NCI-H526 (cell line): ENCODE measurements at places on chromosomes 13 and 19.

- no peak for DNase-seq
These were observed 387.2 kb downstream of the GPC5 start for GRCh38 chr13:91785431-91786119.

GRCh38 chr13:77599351-77599750 lies 63.8 kb downstream of the SCEL start:
- DNase-seq = no peak

- peak; percentile 63 for DNase-seq
These were observed 231.8 kb downstream of the SHISA2 start for GRCh38 chr13:25819856-25820530.

- DNase-seq = no peak
These were observed 38.7 kb downstream of the IGFL2 start for GRCh38 chr19:46186717-46187101.

DNA sequence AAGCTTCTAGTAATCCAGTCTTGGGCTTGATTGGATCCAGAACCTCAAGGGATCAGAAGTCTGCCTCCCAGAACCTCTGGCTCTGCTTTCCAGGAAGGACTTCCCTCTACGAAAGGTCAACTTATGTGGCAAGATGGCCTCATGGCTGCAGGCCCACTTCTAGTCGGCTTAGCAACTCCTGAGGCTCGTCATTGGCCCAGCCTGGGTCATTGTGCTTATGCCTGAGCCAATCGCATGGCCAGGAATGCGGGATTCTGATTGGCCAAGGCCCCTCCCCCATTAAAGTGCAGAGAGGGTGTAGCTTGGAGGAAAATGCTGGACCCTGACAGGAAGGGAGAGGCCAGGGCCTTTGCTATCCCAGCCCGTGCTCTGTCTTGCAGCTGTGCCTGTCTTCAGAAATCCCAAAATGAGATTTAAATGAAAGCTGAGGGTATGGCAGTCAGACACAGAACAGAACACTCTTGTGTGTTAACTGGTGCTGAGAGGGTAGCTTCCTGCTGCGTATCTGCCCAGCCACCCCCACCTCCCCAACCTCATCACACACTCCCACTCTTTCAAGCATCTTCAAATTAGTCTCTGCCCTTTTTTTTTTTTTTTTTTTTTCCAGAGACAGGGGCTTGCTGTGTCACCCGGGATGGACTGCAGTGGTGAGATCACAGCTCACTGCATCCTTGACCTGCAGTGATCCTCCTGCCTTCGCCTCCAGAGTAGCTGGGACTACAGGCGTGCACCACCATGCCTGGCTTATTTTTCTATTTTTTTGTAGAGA lies 5.5 kb upstream of the CCNE1 start:
- no peak for DNase-seq

- no peak for DNase-seq
These were observed 11.4 kb upstream of the KRTDAP start for GRCh38 chr19:35501684-35502083.

- DNase-seq = no peak
These were observed 7.0 kb downstream of the CRYL1 start for GRCh38 chr13:20518660-20519100.

DNA sequence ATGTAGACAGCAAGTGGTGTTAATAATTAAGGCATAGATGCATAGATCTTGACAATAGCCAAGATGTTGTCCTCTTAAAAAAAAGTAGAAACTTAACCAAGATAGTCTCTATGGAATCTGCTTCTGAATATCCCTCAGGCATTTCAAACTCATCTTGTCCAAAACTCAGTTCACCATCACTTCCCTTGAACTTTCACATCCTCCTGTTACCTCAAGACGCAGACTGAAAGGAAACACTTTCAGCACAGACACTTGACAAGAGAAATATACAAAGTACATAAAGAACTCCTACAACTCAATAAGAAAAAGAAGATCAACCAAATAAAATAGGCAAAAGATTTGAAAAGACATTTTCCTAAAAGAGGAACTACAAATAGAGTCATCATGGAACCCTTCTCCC lies 451.1 kb downstream of the FOXO1 start:
- no peak for DNase-seq

DNA sequence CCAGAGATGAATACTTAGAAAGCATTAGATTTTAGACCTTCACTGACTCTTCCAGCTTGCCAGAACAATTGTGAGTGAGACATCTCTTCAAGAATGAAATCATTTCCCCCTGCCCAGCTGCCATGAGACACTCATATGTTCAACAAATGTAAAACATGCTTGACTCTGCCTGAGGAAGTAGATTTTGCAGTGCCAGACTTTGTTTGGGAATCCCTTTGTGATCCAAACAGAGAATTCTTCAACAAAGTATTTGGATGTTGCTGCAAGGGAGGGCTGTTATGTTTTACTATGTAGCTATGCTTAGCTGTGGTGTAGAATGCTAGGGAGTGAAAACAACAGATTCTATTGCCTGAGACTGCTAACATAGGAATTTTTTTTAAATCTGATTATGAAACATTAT lies 416.4 kb downstream of the DCT start:
- no peak for DNase-seq

GRCh38 chr19:532561-533363 lies 1.2 kb downstream of the CDC34 start:
- no peak for DNase-seq

DNA sequence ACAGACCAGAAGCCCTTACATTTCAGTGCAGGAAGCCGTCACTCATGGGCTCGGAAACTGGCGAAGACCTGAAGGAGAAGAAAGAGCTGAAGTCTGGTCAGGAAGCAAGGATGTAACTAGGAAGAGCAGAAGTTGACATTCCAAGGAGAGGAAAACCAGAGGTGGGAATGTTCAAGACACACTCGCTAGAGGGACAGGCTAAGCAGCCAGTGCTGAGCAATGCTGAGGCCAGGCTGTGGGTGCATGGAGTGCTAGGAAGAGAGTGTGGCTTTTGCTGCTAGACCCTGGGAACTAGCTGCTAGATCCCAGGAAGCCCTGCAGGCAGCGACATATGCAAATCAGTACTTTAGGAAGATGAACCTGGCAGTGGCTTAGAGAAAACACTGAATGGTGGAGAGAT lies 12.1 kb upstream of the URAD start:
- DNase-seq = peak; percentile 82

DNA sequence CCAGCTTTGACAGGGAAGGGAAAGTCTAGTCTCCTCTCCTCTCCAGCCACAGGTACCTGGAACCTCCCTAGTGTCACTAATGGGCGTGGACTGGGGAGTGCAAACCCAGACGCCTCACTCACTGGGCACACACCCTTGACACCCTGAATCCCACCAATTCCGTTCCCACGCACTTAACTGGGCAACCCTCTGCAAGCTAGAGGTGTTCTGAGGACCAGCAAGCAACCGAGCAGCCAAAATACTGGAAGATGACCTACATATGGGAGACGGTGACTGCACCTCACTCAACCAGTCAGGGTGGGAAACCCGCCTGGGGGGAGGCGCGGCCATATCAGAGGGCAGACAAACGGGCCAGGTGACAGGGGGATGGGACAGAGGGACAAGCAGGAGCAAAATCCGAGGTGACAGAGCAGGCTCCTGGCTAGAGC lies 991 bp downstream of the ABHD17A start:
- no peak for DNase-seq

DNA sequence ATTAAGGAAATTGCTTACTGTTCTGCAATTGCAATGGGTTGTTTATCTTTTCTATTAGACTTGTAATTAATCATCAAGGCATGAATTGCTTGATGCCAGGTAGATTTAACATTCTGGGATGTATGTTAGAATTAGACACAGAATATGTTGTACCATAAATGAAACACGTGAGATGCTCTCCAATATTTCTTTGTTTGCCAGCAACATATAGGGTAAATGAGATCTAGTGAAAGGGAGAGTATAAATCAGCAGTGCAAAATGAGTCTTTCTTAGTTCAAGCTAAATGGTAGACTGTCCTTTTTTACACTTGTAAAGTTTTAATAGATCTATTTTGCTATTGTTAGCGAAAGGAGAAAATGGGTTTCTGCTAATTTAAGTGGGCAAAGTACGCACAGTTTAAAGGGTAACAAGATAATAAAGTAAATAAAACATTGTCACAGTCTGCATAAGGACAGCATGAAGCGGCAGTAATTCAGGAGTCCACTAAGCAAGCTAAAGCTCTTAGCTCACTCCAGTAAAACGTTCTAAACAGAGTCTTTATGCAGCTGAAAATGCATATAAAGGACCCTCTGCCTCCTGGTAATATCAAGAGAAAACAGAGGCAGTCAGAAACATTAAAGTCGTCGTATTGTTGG lies 1137.1 kb downstream of the OLFM4 start:
- DNase-seq = no peak

DNA sequence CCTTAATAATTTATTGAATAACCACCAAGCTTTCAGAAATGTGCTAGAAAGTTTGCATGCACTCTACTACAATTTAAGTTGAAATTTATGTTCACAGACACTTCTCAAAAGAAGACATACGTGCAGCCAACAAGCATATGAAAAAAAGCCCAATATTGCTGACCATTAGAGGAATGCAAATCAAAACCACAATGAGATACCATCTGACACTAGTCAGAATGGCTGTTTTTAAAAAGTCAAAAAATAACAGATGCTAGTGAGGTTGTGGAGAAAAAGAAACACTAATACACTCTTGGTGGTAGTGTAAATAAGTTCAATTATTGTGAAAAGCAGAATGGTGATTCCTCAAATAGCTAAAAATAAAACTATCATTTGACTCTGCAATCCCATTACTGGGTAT lies 308.8 kb upstream of the PCDH9 start:
- no peak for DNase-seq

- peak; percentile 36 for DNase-seq
These were observed 635.0 kb upstream of the SPRY2 start for GRCh38 chr13:80975903-80976302.

GRCh38 chr19:27767234-27767633 lies 1445.7 kb downstream of the UQCRFS1 start:
- DNase-seq = no peak

DNA sequence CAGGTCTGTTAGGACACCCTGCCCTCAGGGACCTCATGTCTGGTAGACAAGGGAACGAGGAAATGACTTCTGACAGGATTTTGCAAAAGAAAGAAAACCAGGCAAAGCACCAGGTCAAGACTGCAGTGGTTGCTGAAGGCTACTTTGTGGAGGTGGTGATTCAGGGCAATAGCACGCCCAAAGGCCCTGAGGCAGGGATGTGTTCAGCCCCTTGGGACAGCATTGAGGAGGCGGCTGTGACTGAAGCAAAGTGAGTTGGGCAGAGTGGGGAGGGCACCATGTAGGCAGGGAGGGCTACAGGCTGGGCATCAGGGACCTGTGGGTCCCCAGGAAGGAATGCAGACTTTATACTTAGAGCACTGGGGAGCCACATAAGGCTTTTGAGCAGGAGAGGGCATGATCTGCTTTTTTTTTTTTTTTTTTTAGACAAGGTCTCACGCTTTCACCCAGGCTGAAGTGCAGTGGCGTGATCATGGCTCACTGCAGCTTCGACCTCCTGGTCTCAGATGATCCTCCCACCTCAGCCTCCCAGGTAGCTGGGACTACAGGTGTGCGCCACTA lies 10.8 kb upstream of the HOMER3 start:
- DNase-seq = no peak

GRCh38 chr13:77335543-77335942 lies 8.6 kb upstream of the MYCBP2 start:
- no peak for DNase-seq

- DNase-seq = no peak
These were observed 3.3 kb upstream of the KLK11 start for GRCh38 chr19:51029718-51030117.

DNA sequence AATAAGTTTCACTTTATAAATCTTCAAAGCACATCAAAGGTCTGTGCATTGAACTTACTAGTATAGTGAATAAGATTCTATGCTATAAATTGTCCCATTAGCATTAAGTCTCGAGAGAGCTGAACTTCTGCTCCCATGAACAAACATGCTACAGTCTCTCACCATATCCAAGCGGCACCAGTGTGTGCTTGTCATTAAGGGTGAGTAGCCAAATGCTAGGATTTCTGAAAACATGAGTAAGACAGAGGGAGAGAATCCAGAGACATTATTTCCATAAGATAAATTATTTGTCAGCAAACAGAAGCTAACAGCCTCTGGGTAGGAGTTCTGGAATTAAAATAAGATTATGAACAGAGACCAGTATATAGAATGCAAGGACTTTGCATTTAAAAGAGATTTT lies 2882.5 kb downstream of the PCDH9 start:
- no peak for DNase-seq

DNA sequence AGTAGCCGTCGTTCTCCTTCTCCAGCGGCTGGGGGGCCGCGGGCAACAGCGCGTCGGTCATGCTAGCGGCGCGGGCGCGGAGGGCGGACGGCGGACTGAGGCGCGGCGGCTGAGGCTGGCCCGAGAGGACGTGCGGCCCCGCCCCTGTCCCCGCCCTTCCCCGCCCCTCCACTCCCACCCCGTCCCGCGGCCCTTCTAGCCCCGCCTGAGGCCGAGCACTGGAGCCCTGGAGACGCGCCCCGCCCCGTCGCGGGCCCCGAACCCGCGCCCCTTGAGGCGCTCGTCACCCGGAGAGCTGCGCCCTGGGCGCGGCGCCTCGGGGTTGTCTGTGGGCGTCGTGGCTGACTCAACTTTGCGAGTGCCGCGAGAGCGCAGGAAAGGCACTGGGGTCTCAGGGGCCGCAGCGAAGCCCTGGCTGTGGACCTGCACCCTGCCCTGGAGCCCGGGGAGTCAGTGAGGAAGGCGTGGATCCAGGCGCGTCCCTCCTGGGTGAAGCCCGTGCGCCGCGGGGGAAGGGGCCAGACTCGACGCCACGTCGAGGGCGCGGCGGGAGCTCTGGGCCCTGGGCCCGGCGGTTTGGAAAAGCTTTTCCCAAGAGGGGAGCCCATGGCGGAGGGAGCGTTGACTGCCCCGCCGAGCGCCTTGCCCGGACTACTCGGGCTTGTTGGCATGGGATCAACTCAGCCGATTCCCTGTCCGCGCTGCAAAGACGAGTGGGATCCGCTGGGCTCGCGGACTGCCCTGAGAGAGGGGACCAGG lies at the start of gene RHPN2:
Gene RHPN2 (minus strand): TSS at position 97 of the 759 bp plus-strand sequence. CDS start 36 bp downstream, at position 61.
- peak; percentile 46 for DNase-seq

GRCh38 chr19:3857449-3858003 lies 11.3 kb downstream of the ZFR2 start:
- peak; percentile 49 for DNase-seq

- peak; percentile 75 for DNase-seq
These were observed 3.3 kb upstream of the RPL36 start for GRCh38 chr19:5686647-5687359.

- DNase-seq = peak; percentile 43
These were observed 7.1 kb downstream of the COMMD6 start for GRCh38 chr13:75530549-75530961.

- DNase-seq = no peak
These were observed 999.3 kb downstream of the SLITRK5 start for GRCh38 chr13:88670509-88670908.

GRCh38 chr19:33143897-33144405 lies 12.0 kb downstream of the WDR88 start:
- peak; percentile 87 for DNase-seq

DNA sequence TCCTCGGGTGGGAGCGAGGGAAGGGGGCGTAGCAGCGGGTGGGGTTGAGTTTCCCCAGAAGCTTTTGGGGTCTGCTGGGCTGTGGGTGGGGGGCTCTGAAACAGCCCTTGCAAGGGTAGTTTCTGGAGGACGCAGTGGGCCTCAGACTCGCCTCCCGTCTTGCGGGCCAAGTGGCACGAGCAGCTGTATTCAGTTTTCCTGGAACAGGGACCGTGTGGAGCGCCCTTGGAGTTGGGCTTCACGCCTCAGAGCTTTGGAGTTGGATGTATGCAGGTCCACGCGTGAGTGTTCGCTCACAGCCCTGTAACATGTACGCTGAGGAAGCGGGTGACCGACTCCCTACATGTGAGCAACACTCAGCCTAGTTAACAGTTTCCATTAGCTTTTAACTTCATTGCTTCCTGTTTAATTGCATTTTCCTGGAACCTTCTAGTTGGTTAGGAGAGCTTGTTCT lies 603 bp downstream of the TM9SF2 start:
- DNase-seq = peak; percentile 53
